PC-9 (cell line): ENCODE measurements at places on chromosomes 11 and 22.

DNA sequence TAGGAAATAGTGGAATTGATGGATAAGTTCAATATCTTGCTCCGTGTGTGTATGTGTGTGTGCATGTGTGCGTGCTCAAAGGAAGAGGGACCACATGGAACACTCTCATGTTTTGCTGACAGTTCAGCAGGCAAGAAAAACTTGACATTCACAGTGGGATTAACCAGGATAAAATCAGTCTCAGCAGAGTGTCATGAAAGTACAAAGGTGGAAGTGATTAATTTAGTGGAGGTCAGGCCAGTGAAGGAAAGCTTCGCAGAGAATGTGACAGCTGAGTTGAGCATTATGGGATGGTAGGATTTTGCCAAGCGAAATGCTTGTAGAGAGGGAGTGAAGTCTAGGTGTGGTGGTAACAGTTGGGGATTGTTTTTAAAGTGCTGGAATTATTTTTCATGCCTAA lies 15.7 kb upstream of the FBXO3 start:
- no peak for DNase-seq

GRCh38 chr11:65503368-65503948 lies 4.6 kb downstream of the MALAT1 start:
- DNase-seq, result no peak

DNA sequence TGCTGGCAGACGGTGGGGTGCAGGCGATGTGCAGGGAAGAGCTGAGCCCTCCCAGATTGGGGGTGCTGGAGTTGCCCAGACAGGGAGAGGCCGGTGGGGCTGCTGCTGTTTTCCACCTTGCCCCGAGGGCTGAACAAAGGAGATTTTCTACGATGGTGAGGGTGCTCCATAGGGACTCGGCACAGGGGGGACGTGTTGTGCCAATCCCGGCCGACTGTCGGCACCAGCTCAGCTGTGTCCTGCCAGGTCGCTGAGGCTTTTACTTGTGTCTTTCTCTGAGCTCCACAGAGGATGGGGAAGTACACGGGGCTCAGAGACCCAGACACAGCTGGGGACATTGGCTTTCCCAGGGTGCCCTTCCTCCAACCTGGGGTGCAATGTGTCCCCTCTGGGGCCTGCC lies 816.8 kb downstream of the BRD1 start:
- no peak for DNase-seq

DNA sequence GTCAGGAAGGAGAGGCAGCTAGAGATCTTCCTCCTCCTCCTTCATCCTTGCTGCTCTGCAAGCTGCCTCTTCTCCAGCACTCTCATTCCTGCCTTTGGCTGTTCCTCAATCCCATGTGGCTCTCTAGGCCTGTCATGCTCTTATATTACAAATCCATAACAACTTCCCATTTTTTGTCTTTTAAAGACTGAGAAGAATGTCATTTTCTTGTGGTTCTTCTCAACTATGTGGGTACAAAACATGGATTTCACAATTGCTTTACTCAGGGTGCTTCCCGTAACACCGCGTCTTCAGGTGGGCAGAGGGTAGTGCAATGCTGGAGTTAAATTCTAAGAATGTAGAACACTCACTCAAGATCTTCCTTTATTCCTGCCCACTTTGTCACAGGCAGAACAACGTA lies 6.8 kb upstream of the CAT start:
- DNase-seq, result no peak

DNA sequence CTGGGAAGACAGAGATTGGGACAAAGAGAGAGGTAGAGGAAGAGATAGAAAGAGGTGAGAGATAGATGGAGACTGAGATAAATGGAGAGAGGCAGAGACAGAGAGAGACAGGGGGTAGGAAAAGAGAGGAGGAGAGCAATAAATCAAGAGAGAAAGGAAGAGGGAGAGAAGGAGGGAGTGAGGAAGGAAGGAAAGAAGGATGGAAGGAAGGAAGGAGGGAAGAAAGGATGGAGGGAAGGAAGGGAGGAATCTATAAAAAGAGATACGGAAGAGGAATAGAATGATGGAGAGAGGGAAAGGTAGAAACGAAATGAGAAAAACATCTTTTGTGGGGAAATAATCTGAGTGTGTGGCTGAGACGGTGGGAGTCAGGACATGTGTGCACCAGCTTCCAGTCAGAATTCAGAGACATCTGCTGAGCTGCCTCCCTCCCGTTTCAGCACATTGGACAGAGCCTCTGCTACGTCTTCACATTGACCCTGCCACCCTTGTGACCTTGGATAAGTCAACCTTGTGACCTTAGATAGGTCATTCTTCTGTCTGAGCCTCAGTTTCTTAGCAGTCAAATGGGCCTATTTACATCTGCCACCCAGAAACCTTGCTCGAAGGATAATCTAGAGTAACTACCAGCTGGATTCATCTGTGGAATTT lies 417.8 kb downstream of the MIAT start:
- no peak for DNase-seq
